ENCODE measurements at places on chromosomes 5 and 9.

DNA sequence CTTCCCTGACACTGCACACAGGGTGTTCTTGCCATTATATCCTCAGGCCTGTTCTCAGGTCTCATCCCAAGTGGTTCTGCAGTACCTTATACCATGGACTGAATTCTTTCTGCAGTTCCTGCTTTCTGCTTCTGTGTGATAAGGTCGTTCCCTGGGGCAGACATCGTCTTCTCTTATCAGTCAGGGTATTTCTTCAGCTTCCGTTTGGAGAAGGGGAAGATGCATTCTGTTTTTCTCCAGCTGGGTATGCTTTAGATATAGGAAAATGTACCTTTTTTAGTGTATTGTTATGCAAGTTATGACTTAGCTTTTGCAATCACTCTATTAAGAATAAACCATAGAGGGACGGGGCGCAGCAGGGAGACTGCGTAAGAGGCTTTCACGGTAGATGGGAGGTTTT is 31.1 kb downstream of the RALGPS1 start:
- no peak for DNase-seq

DNA sequence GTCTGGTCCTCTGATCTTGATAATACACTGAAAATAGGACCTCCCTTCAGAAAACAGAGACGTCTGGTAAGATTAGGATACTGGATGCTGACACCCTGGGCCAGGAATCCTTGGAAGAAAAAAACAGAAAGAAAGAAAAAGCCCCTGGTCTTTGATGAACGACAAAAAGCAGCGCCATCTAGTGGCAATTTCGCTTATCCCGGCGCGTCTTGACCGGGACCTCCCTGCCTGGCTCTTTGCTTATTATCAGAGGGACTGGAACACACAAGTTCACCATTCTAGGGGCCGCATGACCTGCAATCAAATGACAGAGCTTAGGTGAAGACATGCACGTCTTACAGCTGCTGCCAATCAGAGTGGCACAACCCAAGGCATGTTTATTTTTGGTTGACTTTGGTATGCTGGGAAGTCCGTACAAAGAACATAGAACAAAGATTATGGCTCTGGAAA is 114.9 kb upstream of the NFIB start:
- DNase-seq = peak; percentile 72

- DNase-seq = no peak
Observed at GRCh38 chr9:34027845-34028574, 20.7 kb downstream of the UBAP2 start.

DNA sequence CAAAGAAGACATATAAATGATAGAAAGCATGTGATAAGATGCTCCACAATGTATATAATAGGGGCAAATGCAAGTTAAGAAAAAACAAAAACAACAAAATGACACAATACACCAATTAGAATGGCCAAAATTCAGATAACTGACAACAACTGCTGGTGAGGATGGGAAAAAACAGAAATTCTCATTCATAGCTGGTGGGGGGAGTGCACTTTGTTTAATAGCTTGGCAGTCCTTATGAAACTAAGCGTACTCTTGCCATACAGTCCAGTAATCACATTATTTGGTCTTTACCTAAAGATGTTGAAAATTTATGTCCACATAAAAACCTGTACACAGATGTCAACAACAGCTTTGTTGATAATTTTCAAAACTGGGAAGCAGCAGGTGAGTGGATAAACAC is 791.1 kb upstream of the CDH10 start:
- no peak for DNase-seq

DNA sequence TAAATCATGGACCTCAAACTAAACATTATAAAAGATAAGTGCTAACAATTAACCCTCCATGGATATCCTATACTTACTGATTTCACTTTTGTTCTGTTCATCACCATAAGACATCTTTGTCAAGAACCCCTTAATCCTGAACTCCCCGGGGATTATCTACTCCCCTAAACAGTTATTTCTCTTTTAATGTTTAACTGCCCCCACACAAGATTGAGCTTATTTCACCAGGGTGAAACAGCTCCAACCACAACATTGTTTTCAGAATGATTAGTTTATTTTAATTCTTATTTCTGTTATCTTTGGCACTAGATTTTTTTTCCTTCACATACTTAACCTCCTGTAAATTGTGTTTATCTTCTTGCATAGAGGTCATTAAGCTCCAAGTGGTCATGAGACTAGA is 103.2 kb upstream of the HCN1 start:
- no peak for DNase-seq

- DNase-seq = no peak
Observed at GRCh38 chr5:123220621-123221146, 131.6 kb downstream of the PRDM6 start.

DNA sequence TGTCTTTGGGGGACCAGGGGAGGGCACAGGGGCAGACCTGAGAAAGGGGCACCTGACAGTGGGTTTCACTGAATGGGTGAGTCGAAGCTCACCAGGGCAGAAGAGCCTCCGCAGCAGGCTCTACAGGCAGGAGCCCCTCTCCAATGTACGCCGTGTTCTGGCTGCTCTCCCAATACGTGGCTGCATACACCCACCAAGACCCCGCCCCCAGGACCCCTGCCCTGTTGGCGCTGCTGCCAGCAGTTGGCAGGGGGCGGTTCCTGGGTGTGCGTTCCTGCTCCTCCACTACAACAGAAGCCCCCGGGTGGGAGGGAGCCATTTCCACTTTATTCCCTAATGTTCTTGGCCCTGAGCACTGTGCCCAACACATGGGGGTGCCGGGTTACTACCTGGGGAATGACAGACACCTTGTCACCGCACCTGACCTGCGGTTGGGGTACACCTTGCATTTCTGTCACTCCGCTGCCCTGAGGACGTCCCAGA is 30.3 kb downstream of the SARDH start:
- no peak for DNase-seq

DNA sequence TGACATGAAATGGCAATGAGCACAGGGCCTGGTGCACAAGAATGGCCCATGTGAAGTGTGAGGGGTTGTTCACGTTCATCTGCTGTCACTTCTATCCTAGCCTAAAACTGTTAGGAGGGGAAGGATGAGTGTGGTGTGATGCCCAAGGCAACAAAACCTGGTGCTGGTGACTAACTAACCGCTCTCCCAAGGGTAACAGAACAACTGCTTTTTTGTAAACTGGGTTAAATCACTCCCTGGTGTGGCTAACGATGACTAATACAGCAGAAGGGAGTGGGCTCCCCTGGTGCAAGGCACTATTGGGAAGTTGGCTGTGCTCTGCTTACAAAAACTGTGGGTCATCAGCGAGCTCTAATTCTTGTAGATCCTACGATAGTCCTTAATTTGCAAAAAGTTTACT is 103.2 kb upstream of the VCAN start:
- no peak for DNase-seq

- DNase-seq = no peak
Observed at GRCh38 chr9:127030814-127031740, 91.4 kb downstream of the ANGPTL2 start.

DNA sequence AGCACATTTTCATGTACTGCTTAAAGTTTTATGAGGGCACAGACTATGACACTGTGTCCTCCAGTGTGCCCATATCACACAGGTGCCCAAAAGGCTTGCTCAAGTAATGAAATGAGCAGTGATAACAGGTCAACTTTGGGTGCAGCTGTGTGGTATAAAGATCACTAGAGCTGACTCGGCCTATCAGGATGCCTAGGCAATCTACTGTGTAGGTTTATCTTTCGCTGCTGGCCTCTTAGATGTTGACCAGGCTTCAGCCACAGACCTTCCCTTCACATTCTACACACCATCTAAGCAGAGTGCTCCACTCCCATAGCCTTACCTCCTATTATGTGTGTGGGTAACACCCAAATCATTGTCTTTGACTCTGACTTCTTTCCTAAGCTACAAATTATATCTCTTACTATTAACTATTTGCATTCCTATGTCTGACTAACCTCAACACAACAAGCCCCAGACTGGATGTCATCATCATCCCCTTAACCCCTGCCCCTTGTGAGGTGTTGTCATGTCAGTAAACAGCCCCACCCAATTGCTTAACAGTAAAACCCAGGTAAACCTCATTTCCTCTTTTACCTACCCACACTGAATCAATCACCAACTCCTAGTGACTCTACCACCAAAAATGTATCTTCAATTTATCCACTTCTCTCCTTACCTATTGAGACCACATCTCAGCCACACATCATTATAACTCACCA is 2.5 kb downstream of the SREK1IP1 start:
- no peak for DNase-seq

DNA sequence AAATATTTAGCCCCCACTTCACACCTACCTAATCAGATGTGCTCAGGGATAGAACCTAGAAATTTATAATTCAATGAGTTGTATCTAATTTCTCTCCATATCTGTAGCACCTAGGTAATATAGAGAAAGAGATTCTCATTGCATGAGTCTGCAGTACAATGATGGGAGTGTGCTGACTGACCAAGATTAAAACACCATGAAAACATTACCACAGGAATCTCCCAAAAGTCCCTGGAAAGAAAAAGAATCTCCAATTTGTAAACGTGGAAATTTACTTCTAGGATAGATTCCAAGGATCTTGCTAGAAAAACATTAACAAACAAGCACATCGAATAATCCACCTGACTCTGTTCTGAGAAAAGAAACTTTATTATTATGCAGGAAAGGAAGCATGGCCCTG is 45.0 kb upstream of the DMRTA1 start:
- DNase-seq = no peak

DNA sequence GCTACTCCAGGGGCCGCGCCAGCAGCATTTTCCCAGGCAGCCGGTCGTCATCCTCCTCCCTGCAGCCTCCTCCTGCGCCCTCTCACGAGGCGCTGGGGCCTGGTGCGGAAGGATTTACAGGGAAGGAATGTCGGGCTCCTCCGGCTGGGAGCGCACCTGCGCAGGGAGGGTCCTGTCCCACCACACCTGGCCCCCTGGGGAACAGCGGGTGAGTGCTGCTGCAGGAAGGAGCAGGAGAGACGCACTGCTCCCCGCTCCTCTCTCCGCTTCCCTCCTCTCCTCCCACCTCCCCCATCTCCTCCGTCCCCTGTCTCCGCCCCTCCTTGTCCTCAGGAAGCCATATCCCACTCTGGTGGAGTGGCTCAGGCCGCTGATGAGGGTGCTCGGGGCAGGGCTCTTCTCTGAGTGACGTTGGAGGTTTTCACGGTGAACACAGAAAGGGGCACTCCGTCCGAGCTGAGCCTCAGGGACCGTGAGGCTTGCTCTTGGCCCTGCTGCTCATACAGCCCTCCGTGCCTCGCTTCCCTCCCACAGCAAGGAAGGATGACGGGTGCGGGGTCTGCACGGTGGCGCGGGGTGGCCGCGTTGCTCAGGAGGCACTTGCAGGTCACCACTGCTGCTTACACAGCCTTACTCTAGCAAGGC is 31.3 kb downstream of the IRX4 start:
- no peak for DNase-seq

GRCh38 chr5:23208959-23209431 is 298.4 kb upstream of the PRDM9 start:
- DNase-seq = no peak

DNA sequence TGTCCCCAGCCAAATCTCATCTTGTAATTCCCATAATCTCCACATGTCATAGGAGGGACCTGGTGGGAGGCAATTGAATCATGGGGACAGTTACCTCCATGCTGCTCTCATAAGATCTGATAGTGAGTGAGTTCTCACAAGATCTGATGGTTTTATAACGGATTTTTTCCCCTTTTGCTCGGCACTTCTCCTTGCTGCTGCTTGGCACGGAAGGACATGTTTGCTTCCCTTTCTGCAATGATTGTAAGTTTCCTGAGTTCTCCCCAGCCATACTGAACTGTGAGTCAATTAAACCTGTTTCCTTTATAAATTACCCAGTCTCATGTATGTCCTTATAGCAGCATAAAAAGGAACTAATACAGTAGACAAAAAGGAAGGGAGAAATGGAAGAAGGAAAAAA is 76.7 kb upstream of the CCNG1 start:
- DNase-seq = no peak

GRCh38 chr9:126407114-126407870 is 80.7 kb downstream of the MVB12B start:
- DNase-seq = no peak

Data from breast epithelium (tissue), 4 donors.